ENCODE measurements at places on chromosomes 3 and 15. TPM values are rescaled to one million over a fixed set of nuclear protein-coding genes. Genes with fewer than 3 reads are reported as not detected.

GRCh38 chr15:96341513-96342405, 11.3 kb downstream of the NR2F2 start:
- DNase-seq, result no peak

DNA sequence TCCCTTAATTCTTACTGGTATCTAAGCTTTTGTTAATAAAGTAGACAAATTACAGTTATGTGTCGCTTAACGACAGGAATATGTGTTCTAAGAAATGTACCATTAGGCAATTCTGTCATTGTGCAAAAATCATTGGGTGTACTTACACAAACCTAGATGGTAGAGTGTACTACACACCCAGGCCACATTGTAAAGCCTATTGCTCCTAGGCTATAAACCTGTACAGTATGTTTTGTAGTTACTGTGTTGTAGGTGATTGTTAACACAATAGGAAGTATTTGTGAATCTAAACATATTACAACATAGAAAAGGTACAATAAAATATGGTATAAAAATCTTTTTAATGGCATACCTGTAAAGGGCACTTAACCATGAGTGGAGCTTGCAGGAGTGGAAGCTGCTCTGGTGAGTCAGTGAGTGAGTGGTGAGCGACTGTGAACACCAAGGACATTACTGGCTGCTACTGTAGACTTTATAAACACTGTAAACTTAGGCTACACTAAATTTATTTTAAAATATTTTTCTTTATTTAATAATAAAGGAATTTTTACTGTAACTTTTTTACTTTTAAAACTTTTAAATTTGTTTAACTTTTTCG, 47.4 kb downstream of the FSIP1 start:
- no peak for DNase-seq

DNA sequence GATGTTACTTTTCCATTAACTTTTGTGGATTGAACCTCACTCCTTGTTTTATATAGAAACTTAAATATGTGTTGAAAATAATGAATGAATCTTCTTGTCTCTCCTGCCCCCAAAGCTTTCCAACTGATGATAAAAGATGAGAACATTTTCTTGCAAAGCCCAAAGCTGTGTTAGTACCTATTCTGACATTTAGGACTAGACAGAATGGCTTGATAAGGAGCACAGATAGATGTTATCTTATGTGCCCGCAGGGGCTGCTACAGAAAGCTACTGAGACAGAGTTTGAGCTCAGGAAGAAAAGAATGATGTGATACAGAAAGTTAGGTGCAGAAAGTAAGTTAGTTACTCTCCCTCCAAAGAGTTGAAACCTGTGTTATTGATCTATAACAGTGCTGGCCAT, 109.4 kb upstream of the ATP11B start:
- no peak for DNase-seq

GRCh38 chr15:78673476-78673875, 32.5 kb upstream of the CHRNB4 start:
- DNase-seq, result no peak

GRCh38 chr15:84795186-84795585, 22.0 kb upstream of the ALPK3 start:
- DNase-seq, result no peak

DNA sequence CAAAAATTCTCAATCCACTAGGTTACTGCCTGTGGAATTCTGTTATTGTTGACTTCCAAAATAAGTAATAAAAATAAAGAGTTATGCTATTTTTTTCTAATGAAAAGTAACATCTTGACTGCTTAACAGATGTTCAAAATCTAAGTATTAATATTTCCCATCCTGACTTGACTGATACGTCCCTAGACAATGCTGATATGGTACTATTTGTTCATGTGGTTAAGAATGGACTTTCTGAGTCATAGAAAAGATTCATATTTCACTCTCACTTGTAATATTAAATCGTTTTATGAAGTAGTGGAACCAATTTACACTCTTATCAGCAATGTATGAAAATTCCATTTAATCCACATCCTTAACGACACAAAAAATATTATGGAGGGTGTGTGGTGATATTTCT, 104.8 kb upstream of the PLSCR5 start:
- DNase-seq, result no peak

GRCh38 chr3:194387926-194388418, 11.1 kb downstream of the GP5 start:
- no peak for DNase-seq

DNA sequence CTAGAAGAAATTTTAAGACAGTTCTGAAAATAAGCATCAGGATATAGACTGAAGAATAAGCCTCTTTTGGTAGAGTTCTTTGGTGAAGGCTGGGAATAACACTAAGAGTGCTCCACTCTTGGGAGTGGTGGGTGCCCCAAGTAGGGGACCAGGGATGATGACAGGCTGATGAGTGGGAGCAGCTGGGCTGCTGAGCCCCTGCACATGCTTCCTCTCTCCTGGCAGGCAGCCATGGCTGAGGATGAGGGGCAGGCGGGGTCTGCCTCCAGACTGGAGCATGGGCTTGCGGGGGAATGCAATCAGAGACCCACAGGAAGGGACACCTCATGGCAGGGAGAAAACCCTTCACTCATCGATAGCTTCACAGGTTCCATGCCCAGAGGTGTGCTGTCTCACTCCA, 72.6 kb upstream of the RORA start:
- no peak for DNase-seq

DNA sequence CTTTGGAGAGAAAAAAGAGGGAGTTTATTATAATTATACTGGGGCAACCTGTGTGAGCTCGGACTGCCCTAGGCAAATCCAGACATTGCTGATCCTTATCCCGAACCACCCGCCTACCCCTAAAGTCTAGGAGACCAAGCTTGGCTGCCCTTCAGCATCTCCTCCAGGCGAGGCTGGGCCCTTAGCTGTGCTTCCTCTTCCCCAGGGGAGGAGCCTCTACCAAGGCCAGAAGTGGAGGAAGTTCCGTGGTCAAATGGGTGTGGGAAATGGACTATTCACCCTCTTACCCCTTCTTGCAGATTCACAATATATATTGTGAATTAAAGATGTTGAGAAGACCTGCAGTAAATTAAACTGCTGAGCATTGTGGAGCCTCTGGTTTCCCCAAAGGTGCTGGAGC, 158.3 kb upstream of the HES1 start:
- DNase-seq, result no peak

DNA sequence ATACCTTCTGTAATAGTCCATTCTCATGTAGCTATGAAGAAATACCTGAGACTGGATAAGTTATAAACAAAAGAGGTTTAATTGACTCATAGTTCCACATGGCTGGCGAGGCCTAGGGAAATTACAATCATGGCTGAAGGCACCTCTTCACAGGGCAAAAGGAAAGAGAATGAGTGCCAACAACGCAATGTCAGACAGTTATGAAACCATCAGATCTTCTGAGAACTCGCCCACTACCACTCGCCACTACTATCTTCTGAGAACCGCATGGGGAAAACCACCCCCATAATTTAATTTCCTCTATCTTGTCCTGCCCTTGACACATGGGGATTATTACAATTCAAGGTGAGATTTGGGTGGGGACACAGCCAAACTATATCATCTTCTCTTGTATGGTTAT, 406.8 kb upstream of the CBLB start:
- DNase-seq, result no peak

DNA sequence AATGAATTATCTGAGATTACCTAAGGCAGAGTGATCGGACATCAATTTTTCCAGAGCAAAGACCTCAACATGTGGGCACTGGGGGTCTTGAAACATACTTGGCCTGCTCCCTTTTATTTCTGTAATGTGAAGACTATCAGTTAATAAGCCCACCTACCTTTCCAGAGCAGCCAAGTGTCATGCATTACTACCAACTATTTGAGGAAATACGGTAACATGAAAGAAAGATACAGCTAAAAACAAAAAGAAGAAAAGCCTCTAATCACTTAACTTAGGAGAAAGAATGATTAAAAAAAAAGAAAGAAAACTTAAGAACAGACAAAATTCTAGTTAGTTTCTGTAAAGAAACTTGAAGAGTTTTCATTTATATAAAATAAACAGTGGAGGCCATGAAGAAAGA, 73.9 kb downstream of the BTLA start:
- no peak for DNase-seq

- DNase-seq, result no peak
These were observed 88.0 kb downstream of the NUP210 start for GRCh38 chr3:13332158-13332557.

DNA sequence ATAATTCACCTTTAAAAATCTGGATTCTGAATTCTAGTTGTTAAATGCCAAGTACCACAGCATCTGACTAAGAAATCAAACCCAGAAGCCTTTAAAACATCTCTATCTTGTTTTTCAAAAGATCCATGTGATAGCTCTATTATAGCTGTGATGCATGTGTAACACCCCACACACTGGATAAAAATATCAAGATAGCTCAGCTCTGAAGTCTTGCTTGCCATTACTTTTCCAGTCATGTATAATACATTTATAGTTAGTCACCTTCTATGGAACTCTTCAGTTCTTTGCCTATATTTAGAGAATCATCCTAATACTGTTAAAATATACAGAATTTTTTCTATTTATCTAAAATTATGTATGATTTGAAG, 11.6 kb downstream of the ARPP19 start:
- no peak for DNase-seq

DNA sequence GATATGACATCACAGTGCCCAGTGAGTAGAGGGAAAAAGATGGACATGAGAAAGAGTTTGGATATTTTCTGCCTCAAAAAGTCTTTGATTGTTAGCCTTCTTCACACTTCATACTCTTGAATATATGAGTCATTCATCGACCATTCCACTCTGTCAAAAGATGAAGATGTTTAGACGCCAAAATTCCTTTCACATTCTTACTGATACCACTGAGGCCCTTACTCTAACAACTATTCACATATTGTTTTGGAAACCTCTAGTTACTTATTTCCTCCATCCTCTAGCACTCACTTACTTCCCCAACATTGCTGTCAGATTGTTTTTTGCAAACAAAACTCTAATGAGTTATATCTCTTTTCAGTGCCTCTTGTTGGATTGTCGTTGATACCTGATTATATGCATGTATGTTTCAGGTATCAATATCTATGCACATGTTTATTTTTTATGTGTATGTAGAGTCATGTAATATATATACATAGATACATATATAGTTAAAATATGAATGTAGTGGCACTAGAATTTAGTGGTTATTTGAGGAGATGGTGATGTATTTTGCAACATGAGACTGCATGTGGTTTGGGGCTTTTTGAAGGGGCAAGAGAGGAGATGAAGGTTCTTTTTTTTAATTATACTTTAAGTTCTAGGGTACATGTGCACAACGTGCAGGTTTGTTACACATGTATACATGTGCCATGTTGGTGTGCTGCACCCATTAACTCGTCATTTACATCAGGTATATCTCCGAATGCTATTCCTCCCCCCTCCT, 40.0 kb upstream of the OR5H6 start:
- DNase-seq, result no peak

DNA sequence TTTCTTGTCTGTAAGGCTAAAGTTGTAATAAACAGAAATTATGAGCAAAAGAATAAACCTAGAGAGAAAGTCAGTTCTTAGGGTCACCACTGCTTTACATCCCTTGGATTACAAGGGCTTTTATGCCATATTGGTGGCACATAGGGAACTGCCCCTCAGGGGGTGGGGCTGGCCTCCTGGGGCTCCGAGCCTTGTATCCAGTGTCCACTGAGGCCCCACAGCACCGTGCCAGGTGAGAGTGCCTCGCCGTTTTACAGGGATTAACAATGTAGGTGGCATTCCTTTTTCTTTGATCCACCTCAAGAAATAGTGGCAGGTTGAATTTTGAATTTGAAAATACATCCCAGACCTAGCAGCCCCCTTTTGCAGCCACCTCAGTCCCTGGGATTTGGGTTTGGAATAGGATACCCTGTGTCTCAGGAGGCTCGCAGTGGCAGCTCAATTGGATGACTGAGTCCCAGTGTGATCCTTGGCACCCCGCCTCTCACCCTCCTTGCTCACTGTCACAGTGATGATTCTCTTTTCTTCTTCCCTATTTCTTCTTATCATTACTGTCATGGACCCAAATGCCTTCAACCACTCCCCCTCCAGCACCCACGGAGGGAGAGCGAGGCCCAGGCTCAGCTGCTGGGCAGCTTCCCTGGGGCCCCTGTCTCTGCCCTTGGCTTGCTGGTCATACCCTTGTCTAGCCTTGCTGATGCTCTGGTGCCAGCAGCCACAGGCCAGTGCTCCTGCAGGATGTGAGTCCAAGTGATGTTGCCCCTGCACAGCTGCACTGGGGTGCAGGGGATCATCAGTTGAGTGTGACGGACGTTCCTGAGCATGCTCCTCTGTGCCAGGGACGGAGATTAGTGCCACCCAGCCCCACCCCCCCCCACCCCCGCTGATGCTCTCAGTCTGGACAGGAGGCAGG, 137.9 kb downstream of the DNAJB8 start:
- DNase-seq, result no peak

DNA sequence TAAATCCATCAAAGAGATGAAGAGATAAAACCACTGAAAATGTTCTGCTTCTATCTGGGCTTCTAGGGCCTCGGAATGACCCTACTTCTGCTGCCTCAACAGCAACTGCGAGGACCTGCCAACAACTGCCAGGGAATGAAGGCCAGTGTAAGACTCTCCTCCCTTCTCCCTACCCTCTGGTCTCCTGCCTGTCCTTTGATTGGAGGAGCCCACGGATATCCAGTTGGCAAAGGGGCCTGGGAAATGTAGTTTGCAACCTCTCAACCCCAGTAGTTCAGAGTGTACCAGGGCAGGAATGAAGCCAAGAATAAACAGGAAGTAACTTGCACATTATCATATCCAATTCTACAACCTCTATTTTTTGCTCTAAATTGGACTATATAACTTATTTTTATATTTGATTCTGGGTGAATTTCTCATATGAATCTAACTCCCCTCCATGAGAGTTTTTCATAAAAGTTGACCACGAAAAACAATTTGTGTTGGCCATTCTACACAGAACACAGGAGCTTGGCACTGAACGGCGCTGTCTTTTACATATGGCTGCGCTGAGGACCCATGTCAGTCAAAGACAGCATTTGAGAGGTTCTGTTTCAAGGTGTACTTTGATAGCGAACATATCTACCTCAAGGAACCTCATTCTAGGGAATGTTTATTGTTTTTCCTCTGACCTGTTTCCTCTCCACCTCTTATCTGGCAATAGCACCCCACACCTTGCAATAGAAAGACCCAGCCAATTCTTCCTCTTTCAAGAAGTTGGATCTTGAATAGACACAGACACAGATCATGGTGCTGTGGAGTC, 91.1 kb upstream of the RNF7 start:
- peak; percentile 15 for DNase-seq

GRCh38 chr3:13608969-13609725, 60.2 kb downstream of the FBLN2 start:
- DNase-seq, result no peak

- DNase-seq, result no peak
These were observed 9.8 kb downstream of the NR2F2 start for GRCh38 chr15:96340348-96340597.

SORD gene
- 5.8 TPM for polyA plus RNA-seq

RARRES1 gene
- not detected for polyA plus RNA-seq

TMEM41A gene
- 17.6 TPM for polyA plus RNA-seq

SNX22 gene
- 0.45 TPM for polyA plus RNA-seq

LRRC3B gene
- polyA plus RNA-seq, result 12.1 TPM

CKMT1B gene
- 0.21 TPM for polyA plus RNA-seq

CAMK2N2 gene
- 0.34 TPM for polyA plus RNA-seq

USP50 gene
- 0.54 TPM for polyA plus RNA-seq
